ENCODE measurements at places on chromosomes 3 and 15.

DNA sequence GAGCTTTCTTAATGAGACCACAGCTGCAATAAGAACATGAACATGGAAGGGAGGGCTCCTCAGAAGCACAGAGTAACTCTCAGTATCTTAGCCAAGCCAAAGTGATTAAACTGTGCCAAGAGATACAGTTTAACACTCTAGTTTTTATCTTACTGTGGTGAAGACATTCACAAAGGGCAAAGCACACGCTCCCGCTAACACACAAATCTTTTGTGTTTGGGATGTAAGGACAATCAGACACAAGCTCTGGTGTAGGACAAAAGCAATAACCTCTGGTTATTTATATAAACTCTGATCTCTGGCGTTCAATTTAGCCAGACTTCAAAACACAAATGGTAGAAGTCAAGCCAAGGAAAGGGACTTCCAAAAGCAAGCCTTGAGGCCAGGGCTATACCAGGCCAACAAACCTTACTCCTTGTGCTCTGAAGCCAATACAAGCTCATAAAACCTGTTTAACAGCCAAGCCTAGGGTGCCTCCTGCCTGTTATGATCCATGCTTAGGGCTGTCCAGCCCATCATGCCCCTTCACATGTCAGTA is 27.8 kb downstream of the DPH3 start:
- DNase-seq, result no peak

DNA sequence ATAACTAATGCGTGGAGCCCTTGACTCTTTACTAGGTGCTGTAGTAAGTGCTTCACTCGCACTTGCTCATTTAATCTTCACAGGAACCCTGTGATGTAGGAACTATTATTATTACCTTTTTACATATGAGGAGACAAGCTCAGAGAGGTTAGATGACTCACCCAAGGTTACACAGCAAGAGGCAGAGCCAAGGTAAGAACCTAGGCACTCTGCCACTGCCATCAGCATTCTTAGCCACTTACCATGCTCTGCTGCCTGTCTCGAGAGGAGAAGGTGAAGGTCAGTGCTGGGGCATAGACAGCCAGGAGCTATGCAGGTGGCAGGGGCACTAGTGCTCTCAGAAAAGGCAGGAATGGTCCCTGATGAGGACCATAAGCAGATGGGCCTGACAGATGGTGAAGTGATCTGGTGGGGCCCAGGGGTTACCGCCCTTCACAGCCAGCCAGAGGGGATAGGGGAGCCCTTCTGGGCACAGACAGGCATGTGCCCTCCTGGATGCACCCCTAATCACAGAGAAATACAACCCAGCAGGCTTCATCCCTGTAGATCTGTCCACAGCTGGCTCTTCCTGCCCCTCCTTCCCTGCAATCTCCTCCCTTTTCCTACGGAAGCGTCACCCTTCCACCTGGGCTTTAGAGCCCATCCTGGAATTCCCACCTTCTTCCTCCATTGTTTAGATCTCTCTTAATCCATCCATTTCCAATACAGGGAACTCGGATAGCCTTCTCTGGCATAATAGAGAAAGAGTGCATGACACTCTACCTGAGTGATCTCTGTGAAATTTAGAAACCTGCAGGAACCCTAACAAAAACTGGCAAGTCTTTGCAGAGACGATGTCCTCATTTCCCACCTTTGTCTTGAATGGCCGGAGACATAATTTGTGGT is 26.9 kb downstream of the ABTB1 start:
- DNase-seq, result no peak

DNA sequence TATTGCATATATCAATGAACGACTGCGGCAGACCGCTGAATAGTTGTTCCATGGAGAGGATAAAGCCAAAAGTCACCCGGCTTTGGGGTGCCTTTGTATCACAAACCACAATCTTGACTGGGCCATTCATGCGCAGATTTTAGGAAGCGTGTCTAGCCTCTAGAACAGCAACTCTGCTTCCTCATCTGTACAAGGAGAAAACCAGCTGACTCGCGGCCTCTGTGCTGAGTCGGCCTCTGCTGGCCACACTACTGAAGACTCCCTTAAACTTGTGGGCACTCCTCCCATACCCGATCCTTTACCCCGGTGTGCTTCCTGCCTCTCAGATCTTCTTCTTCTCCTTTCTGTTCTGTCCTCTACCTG is 872 bp downstream of the DLEC1 start:
- peak; percentile 84 for DNase-seq

- no peak for DNase-seq
Observed at GRCh38 chr3:52146189-52146588, 8.0 kb downstream of the POC1A start.

- no peak for DNase-seq
Observed at GRCh38 chr15:73317651-73318462, 50.9 kb downstream of the HCN4 start.

DNA sequence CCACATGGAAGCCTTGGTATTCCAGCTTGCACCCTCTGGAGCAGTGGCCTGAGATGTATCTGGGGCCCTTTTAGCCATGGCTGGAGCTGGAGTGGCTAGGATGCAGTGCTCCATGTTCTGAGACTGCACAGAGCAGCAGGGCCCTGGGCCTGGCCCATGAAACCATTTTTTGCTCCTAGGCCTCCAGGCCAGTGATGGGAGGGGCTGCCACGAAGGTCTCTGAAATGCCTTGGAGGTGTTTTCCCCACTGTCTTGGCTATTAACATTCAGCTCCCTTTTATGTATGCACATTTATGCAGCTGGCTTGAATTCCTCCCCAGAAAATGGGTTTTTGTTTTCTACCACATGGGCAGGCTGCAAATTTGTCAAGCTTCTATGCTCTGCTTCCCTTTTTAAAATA is 43.0 kb upstream of the MYRIP start:
- no peak for DNase-seq

- DNase-seq, result no peak
Observed at GRCh38 chr3:125398952-125399351, 23.8 kb upstream of the ZNF148 start.

DNA sequence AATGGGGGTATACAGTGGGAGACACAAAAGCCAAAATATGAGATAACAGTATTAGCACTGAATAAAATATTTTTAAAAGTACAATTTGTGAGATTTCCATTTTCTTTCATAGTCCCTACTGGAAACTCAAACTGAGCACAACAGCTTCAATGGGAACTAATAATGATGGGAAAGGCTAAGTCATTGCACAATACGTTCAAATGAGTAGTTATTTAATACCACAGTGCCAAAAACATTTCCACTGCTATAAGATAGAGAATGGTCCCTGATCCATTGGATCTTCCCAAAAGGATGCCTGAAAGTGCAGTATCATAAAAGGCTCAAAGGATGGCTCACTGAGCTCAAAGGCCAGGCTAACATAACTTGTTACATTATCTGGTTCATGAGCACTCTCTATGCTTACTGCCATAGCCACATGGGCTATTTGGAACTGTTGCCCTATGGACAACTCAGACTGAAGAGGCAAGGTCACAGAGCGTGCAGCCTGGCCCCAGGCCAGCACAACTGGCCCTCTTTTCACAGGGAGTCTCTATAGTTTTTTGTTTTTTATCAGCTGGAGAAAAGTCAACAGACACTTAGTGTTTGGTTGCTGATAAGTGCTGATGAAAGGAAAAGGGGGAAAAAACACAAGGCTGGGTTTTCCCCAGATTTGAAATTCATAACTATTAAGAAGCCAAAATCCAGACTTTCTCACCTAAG is 54.1 kb upstream of the PPIB start:
- no peak for DNase-seq

DNA sequence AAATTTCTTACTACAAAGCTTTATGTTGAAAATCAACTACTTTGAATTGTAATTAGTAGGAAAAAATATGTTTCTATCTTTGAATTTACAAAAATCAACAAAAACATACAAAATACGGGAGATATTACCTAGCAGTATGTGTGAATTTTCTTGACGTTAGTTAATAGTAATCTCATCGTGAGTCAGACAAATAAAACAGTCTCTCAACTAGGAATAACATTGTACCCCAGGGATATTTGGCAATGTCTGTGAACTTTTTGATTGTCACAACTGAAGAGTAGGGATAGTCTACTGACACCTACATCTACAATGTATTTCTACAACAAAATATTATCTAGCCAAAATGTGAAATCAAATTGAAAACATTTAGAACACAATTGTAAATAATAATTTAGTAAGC is 250.3 kb downstream of the POLQ start:
- no peak for DNase-seq

Data from activated CD4-positive, alpha-beta T cell treated with anti-CD3 and anti-CD28 coated beads, Interleukin-2, amount 10 ng/mL, durations not matched to agents 24 days and 14 days (primary cell).